ENCODE measurements at places on chromosomes 16 and 17.

DNA sequence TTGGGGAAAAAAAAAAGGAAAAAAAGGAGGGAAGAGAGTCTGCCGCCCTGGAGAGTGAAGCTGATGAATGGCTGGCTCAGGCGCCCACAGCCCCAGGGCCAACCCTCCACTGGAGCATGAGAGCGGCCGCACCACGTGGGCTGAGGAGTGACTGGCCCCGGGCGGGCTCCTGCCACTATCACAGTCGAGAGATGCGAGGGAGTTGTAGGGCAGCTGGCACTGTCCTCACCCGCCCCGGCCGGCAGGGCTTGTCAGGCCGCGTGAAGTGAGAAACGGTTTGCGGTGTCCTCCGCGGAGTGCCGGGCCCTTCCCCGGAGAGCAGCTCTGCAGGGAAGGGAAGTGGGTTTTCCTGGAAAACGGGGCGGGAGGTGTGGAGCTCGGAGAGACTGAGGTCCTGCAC lies 45.9 kb downstream of the JPH3 start:
- no peak for DNase-seq

DNA sequence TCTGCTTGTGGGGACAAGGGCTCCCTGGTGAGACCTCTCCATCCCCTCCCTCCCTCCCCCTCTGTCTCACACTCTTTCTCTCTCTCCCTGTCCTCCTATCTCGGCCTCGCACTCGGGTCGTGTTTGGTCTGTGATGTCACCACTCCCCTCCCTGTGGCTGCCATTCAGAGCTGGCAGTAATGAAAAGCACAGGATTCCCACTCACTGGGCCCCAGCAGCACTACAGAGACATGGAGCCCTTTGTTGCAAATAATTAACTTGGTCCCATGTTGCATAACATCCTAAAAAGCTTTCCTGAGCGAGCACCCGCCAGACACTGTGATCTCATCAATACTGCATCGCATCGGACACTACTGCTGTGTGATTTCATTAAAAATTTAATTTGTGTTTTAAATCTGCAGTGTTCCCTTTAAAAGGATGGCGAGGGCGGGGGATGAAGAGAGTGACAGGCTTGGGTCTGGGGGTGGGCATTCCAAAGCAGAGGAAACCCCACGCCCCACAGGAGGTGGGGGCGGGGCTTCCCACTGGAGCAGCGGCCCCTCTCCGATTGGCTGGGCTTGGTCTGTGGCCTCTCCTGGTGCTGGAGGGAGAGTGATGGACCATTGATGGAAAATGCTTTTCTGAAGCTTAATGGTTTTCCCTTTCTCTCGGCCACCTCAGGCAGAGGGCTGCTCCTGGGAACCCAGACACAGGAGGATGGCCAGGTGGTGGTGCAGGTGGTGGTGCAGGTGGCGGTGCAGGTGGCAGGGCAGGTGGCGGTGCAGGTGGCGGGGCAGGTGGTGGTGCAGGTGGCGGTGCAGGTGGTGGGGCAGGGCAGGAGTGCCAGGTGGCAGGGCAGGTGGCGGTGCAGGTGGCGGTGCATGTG lies 15.3 kb upstream of the NPTX1 start:
- no peak for DNase-seq

- DNase-seq, result peak; percentile 74
Measured at GRCh38 chr17:71472809-71473789, 647.7 kb upstream of the SOX9 start.

GRCh38 chr17:49986396-49987289 lies 8.4 kb downstream of the DLX3 start:
- no peak for DNase-seq

DNA sequence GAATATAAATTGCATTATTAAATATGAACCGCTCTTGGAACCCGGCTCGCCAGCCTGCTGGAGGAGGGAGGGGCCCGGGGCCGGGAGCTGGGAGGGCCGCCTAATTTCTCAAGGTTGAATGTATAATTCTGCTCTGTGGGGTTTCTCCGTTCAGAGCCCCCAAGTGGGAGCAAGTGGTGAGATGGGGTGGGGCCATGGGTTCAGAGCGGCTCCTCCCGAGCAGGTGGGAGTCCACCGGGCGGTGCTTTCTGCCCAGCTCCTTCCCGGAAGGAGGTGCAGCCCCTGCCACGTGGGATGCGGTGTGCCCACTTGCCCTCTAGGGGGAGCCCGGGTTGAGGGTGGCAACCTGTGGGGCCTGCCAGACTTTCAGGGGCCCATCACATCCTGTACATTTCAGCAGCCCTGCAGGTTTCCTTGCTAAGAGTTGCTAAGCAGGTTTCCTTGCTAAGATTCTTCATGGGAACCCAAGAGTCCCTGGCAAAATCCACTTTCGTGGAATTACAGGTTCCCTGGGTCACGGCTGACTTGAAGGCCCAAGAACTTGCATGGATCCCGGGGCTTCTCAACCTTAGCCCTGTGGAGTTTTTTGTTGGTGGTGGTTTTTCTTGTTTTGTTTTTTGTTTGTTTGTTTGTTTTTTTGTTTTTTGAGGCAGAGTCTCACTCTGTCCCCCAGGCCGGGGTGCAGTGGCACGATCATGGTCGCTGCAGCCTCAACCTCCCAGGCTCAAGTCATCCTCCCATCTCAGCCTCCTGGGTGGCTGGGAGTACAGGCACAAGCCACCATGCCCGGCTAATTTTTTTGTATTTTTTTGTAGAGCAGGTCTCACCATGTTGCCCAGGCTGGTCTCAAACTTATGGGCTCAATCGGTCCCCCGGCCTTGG lies 196.7 kb upstream of the GSE1 start:
- peak; percentile 83 for DNase-seq

- DNase-seq, result no peak
Measured at GRCh38 chr17:80960037-80960796, 31.4 kb upstream of the CHMP6 start.

DNA sequence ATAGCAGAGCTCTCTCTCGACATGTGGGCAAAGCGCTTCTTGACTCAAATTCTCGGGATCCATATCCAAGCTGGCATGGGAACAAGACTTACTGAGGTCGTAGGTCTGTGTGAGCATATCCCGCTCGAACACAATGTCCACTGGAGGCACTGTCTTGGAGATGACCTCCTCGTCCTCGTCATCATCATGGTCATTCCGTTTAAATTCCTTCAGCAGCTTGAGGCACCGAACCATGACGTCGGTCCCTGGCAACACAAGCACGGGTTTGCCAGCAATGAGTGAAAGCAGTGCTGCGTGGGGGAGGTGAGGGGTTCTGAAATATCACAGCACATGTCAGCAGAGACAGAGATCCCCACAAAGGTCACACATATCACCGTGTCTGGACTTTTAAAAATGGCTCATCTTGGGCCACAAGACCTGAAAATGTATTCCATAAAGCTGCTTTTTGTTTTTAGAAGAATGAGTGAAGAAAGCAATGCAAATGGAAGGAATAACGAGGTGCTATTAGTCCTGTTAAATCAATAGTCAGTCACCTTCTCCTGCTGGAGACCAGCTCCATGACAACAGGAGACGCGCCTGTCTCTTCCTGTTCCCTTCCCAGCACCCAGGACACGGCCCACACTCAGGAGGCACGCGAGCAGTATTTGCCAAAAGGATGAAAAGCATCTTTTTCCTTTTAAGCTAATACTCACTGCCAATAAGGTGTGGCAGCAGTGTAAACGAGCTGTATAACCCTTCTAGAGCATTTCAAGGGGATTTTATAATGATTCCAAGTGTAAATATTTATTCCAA lies 37.9 kb downstream of the GTF3C1 start:
- no peak for DNase-seq

GRCh38 chr16:50473356-50473945 lies 74.7 kb upstream of the NKD1 start:
- DNase-seq, result no peak
